ENCODE measurements at places on chromosomes 3 and 15.

- DNase-seq, result no peak
Observed at GRCh38 chr3:153680526-153680925, 440.7 kb upstream of the ARHGEF26 start.

GRCh38 chr3:156183396-156183795 lies 63.0 kb downstream of the KCNAB1 start:
- no peak for DNase-seq

DNA sequence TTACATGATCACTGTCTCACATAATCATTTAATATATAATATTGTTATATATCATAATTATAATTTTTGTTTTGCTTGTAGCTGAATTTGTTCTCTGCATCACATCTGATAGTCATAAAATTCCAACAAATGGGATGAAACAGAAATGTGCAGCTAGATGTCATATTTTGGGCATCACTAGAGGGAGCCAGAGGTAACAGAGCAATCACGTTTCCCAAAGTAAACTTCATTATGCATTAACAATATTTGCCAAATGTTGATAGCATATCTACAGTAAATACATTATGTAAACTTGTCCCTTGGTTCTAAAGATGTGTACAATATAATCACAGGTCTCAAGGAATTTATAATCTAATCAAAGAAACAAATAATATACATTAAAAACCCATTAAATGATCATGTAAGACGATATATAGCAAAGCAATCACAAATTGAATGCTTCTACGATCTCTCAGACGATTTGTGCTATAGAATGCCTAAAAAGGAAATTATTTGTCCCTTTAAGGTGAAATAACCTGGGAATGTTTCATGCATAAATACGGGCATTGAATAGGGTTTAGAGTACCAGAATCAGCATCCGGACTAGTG lies 234.2 kb upstream of the MCTP2 start:
- DNase-seq, result no peak

DNA sequence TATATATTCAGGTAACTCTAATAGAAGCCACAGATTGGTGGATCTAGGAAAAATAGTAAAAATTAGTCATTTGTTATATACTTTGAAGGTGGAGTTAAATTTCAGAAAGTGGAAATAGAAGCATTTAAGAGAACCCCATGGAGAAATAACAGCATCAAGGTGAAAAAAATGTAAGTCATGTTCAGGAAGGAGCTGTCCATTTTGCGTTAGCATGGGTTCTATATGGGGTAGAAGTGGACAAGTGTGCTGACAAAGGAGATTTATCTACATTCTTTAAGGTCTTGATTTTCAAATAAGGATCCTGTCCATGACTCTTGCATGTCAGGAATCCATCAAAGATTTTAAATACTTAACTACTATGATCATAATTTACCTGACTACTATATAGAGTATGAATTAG lies 50.2 kb upstream of the ROBO1 start:
- DNase-seq, result no peak

- DNase-seq, result no peak
Observed at GRCh38 chr15:29674661-29675533, 147.4 kb downstream of the TJP1 start.

GRCh38 chr3:54797111-54797510 lies 130.7 kb downstream of the LRTM1 start:
- DNase-seq, result no peak

DNA sequence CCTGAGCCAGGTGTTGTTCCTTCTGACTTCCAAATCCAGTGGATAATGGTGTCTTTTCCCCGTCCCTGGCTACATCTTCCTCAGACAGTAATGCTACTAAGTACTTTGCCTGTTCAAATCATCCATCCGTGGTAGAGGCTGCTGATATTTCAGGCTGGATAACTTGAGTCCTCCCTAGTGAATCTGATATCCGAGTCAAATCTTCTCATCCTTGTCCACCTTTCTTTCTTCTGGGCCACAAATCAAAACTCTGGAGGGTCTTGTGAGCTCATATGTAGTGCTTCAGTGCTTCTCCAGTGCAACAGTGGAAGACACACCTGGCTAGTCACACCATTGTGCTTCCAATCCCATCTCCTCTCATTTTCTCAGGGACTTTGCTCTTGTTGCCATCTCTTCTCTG lies 11.2 kb downstream of the SH3GL3 start:
- DNase-seq, result no peak

DNA sequence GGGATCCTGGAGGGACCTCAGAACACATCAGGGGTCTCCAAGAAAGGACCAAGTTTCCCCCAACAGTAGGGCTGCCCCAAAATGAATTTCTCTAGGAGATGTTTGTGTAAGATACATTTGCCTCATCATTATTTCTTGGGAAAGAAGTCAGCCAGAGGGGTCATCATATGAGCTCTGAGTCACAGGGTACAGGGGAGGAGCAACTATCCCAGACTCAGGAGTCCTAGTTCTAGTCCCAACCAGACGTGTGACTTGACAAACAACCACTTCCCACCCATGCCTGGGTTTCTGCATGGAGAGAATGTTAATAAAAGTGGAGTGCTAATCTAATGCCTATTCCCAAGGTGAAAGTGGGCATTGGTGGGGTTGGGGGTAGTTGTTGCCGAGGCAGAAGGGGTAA lies 144.1 kb downstream of the ALDH1A2 start:
- no peak for DNase-seq

DNA sequence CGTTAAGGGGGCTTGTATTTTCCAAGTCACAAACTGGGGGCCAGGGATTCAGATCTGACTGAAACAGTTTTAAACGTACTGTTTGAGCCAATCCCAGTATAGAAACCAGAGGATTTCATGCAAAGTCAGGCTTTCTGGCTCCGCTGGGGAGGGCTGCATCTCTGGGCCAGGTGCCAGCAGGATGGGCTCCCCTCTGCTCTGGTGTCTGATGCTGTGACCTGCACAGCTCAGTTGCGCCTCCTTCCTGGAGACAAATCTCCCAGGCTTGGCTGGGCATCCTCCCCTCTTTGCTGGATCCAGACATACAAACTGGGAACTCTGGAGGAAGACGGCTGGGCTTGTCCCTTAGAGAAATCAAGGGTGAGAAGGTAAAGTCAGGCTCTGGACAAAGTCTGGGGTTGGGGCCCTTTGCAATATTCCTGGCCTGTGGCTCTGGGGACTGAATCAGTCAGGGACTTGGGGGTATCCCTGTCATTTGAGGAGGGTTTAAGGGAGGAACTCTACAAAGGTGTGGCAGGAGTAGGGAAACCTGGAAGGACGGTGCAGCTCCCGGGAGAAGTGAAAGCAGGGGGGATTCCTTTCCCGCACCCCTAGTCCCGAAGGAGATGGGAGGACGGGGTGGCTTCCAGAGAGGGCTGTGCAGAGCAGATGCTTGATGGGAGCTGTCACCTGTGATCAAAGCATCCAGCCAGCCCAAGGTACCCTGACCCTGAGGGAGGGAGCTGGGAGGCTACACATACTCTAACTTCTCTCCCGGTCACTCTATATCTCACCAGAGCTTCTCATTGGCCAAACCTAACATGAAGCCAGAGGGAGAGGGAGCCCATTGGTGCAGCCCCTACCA lies 114.8 kb upstream of the ATP2B2 start:
- DNase-seq, result no peak

GRCh38 chr3:45084820-45085816 lies 59.0 kb downstream of the CLEC3B start:
- DNase-seq, result no peak

DNA sequence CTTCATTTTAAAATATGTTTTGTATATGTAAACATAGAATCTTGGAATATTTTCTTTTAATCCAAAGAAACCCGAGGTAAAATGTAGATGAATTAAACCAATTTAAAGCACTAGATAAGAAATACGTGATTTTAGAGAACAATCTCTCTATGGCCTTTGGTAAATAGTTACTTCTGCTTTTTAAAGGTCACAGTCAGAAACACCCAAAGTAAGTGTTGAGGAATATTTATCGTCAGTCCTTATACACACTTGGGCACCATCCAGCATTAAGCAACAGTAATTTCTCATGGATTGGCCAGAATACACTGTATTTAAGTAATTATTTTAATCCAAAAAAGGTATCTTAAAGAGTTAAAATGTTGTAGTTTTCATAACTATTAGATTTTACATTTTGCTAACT lies 713.2 kb downstream of the NLGN1 start:
- DNase-seq, result no peak

- no peak for DNase-seq
Observed at GRCh38 chr3:98560911-98561310, 29.1 kb downstream of the GPR15 start.

DNA sequence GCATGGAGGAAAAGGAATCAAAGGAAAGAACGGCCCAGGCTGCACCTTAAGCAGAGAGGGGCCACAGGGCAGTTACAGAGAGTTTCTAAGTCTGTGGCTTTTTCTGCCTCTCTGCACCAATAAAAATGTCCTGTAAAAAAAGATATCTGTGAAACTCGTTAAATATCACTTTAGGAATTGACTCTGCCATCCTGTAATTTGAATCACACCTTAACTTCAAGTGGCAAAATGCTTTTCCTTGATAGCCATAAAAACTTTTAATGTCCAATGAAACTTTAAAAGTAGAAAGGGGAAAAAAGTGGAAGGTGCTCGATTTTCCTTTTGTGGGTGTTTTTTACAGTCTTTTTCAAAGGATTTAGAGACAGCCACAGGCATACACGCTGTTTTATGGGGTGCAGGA lies 255.7 kb downstream of the ARRDC4 start:
- no peak for DNase-seq

DNA sequence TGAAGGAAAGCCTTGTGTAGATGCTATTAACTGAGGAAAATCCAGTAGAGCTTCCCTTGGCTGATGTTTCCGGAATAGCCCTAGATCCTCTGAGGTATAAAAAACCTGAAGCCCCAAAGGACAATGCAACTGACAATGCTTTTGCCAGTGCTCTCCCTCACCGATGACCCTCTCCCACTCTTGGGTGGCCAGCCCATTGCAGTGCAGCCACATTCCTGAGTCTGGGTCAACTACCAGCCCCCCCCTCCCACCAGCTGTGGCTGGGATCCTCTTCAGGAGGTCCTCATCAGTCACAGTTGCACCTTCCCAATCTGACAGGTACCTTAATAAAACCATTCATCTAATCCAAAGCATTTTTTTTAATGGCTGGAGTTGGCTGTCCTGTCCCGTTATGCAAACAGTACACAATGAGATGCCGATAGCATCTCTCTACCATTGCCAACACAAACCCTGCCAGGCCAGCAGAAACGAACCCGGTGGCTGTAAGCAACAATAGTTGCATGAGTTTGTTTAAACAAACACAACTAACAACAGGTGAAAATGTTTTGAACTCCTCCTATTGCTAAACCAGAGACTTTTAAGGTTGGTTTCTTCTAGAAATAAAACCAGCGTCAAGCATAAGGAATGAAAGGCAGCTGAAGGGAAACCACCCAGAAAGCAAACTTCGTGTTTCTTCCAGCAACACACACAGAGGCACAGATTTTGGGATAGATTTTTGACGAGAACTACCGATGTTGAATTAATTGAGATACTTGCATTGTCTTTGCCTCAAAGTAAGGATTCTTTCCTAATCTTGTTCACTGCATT lies 128.3 kb upstream of the ARHGEF3 start:
- no peak for DNase-seq

- DNase-seq, result no peak
Observed at GRCh38 chr15:41568350-41569017, 9.5 kb downstream of the TYRO3 start.

- no peak for DNase-seq
Observed at GRCh38 chr3:72582211-72582878, 265.9 kb downstream of the SHQ1 start.

DNA sequence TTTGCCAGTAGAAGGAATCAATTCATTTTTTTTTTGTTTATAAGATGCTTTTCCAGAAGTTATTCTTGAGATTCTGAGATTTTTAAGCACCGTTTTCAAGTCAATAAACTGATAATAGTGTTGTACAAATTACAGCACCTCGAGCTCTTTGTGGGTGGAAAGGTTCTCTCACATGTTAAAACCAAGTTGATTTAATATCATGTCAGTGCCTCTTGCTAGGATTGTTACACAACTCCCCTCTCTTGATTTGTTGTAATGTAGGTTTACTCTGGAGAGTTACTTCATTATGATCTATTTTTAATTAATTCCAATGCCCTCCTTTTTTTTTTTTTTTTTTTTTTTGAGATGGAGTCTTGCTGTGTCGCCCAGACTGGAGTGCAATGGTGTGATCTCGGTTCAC lies 25.8 kb upstream of the UBXN7 start:
- DNase-seq, result no peak

DNA sequence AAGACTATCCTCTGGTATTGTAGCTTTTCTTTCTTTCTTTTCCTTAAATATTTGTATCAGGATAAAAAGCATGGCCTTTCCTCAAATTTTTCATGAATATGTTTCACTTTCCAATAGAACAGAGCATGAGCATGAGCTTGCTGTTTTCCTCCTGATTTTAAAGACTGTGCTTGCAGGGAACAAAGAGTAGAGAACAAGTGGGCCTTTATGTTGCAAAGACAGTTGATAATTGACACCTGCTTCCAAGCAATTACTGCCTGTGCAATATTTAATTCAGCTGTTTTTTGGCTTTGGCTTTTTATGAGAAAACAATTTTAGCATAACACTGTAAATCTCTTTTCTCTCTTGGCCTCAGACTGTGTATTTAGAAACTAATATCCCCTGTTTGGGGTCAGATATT lies 263.6 kb upstream of the AZI2 start:
- DNase-seq, result no peak

- no peak for DNase-seq
Observed at GRCh38 chr3:27521872-27522265, 37.7 kb upstream of the SLC4A7 start.

DNA sequence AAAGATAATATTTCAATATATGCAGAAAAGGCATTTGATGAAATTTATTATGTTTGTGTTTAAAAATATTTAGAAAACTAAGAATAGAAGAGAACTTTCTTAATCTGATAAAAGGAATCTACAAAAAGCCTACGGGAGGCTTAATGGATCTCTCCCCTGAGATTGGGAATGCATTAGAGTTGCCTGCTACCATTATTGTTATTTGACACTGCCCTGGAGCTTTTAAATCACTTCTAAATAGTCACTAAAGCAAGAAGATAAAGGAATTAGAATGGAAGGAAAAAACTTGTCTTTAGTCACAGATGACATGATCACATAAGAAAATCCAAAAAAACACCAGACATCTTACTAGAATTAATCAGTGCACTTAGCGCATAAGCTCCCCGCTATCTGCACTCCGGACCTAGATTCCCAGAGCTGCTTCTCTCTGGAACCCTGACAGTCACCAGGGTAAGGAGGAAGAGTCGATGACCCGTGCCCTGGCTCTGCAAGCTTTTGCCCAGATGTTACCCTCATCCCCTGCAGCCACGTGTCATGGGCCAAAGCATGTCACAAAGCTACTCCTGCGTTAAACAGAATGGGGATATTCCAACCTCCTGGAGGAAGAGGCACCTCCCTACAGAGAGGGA lies 97.1 kb downstream of the MINAR1 start:
- DNase-seq, result no peak

DNA sequence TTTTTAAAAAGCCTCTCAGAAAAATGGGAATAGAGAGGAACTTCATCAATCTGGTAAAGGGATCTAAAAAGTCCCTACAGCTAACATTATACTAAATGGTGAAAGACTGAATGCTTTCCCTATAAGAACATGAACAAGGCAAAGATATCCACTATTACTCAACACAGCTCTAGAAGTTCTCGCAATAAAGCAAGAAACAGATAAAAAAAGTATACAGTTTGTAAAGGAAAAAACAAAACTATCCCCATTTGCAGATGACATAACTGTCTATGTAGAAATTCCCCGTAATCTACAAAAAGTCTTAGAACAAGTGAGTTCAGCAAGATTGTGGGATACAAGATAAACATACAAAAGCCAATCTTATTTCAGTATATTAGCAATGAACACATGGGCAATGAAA lies 15.4 kb downstream of the EDC3 start:
- no peak for DNase-seq

Data from activated CD4-positive, alpha-beta T cell treated with anti-CD3 and anti-CD28 coated beads, Interleukin-2, amount 50 U/mL, for 1 hour (primary cell).